ENCODE measurements at places on chromosomes 7 and 10.

DNA sequence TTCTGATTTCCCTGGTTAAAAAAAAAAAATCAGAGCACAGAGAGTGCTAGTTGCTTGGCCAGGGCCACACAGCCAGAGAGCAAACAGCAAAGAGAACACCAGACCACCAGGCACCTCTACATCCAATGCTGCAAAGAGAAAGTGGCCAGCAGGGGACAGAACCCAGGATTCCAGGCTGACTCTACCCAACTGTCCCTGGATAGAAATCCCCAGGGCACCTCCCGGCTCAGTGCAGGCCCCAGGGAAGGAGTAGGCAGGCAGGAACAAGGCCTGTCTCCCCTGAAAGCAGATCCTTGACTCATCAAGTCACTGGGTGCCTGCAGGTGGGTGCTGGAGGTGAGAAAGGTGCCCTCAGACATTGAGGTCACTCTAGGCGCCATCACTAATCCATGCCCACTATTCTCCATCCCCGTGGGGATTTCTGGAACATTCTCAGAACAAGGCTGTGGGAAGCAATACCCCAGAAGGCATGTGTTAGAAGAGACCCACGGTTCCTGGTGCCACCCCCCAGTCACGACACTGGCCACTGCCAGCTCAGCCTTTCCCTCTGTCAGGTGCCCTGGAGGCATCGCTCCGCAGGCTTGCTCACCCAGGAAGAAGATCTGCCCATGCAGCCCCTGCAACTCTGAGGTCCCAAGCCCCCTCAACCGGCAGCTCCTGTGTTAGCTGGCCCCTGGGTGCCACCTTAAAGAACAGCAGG, 154.8 kb downstream of the GRID1 start:
- no peak for DNase-seq

DNA sequence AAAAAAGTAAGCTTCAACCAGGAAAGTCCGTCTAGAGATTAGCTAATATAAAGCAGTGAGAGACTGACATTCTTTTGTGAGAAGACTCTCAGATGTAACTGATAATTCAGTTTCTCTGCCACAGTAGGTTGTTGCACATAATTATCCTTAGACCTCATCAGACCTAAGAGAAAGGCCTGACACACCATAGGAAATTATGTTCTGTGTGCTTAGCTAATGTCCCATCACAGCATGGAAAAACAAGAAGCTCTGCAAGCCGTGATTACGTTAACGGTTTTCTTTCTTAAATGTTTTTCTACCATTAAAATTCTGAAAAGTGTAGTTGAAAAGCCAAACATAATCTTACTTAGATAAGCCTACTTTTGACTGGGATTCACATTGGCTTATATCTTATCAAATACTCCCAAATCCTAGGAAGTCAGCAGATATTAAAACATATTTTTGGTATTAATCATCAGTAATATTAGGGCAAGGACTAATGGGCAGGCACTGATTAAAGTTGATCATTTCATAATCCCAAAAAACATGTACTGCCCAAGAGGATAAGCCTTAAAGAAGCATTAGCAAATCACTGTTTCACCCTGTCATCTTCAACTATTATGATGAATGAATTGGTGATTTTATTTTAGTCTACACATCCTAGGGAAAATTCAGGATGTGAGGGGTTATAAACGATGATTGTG, 5.2 kb downstream of the CSTF2T start:
- DNase-seq: no peak

DNA sequence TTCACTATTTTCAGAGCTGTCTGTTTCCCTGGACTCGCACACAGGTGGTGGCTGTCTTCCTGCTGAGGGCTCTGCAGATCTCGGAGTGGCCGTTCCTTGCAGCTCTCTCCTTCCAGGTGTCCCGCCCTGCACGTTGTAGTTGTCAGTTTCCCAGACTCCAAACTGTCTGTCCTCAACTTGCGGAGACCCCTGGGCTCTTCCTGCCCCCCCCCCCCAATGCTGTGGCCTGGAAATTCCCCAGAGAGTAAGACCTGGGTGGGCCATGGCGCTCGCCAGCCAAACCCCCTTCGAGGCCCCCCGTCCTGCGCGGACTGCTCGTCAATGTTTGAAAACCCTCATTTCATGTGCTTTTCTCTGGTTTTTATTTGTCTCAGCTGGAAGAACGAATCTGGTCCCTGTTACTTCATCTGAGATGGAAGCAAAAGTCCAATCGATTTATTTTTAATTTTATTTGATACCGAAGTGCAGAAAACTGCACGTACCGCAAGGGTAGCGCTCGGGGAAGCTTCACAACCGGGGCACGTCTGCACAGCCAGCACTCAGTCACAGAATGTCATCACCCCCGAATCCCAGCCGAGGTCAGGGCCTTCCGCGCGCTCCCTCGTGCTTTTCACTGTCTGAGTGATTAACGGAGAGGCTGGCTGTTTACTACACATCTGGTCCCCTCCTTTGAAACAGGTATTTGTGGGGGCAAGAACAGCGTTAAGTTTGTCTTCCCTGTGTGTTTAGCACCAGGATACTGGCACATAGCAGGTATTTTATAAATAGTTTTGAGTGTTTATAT, 46.4 kb upstream of the NKX6-2 start:
- DNase-seq: no peak

DNA sequence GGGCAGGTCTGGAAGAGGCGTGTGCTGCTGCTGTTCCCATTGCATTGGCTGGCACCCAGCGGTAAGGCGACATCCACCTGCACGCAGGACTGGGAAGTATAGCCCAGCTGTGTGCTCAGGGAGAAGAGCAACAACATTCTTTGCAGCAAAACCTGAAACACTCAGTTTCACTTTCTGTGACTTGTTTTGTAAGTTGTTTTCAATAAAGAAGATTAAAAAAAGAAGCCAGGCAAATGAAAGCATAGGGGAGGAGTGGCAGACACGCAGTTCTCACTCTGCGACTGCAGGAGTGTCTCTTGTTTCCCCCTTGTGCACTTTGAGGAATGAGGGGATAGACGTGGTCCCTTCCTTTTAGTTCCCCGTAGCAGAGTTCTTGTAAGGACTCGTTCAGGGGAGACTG, 5.8 kb downstream of the FBH1 start:
- DNase-seq: no peak

DNA sequence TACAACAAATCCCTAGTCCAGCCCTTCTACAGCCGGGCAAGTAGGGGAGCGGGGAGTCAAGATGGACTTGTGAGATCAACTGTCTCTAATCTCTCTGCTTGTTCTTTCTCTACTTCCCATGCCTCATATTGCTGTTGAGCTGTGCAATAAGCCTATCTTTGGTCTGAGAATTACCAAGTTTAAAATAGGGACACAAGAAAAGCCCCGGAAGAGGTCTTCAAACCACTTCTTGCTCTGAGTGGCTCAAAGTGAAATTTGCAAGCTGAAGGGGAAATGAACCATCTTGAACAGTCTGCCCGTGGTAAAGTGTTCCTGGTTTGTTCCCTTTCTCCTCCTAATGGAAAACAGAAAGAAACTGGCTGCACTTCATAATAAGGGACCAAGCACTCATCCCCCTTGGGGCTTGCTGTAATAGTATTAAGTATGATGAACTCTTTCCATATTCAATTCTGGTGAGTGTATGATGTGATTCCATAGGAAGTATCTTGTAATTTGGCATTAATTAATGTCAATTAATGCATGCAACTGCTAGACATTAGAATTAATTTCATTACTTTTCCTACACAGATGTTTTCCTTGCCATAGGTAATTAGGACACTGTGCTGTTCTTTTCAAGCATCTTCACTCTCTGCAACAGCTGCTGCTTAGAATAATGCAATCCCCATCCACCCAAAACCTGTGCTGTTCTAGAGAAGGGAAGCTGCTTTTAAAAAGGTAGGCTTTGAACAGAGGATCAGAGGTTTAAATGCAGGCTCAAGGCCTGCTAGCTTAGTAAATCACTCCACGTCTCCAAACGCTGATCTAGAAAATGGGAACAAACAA, 449.6 kb downstream of the SORCS1 start:
- no peak for DNase-seq

- no peak for DNase-seq
Observed at GRCh38 chr7:98826811-98827231, 43.0 kb downstream of the TMEM130 start.

- DNase-seq: no peak
Observed at GRCh38 chr10:125002423-125003145, 60.7 kb downstream of the ZRANB1 start.

DNA sequence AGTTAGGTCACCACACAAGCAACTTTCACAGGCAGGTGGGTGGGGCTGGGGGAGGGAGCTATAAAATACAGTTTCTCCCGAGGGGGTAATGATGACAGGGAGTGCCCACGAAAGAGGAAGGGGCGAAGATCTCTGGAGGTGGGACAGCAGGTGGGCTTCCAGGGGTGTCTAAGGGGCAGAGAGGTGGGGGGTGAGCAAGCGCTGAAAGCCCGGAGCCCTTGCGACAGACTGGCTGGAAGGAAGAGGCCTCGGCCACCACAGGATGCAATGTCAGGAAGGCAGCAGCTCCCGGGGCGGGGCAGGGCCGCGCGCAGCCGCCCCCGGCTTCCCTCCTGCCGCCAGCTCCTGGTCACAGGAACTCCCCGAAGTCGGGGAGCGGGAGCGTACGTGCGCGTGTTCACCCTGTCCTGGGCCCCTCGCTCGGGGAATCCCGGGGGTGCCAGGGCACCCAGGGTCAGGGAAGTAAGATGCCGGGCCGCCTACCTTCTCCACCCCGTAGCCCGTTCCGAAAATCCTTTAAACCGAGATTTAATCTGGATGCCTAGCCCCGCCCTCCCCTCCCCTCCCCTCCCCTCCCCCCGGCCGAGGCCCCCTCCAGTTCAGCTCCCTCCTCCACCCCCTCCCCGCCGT, 105.2 kb upstream of the PPIF start:
- DNase-seq: peak; percentile 45

DNA sequence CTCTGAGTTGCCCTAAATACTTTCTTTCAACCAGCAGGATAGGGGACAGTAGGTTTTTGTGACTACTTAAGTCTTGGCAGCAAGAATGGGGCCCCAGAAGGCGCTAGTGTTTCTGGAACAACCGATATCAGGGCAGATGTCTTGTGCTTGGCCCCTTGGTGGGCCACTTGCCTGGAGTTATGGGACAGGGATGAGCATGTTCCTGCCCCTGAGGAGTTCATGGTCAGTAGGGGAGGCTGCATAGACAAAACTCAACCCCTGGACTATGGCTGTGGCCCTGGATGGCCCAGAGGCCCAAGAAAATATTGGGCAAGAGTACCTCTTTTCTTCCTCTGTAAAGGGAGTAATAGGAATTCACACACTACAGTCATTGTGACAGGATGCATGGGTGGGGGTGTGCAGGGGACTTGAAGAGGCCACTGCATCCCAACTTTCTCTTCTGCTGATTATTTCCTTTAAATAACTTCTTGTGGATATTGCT, 57.7 kb upstream of the IGFBP3 start:
- peak; percentile 22 for DNase-seq

- no peak for DNase-seq
Observed at GRCh38 chr10:91034494-91035159, 113.7 kb upstream of the ANKRD1 start.

DNA sequence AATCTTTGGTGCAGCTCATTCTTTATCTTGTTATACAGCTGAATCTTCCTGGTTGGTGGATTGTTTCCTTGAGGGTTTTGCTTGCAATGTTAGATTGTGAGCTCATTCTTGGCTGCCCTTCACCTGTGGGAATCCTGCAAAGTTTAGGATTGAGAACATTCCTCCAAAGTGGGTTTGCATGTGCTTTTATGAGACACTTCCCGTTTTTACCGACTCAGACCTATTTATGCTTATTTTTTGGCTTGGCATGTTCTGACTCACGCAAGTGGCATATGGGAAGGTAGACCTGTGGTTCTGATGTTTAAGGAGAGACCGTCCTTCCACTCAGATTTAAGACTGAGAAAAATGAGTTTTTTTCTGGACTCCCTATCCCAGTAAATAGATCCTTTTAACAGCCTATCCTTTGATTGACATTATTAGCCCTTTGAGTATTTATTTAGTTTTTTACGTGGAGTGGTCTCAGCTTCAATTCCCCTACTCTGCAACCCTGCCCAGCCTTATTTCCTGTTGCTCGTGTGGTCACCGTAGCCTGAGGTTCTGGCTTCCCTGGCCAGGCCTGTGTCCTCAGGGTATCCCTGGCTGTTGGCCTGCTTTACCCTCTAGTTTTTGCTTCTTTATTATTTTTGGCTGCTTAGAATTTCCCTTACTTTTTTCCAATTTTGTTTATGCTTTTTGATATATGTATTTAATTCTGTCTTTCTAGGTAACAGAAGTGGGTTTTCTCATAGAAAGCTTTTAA, 13.4 kb upstream of the PRF1 start:
- no peak for DNase-seq

- DNase-seq: no peak
Observed at GRCh38 chr7:77655356-77655755, 40.9 kb upstream of the RSBN1L start.

DNA sequence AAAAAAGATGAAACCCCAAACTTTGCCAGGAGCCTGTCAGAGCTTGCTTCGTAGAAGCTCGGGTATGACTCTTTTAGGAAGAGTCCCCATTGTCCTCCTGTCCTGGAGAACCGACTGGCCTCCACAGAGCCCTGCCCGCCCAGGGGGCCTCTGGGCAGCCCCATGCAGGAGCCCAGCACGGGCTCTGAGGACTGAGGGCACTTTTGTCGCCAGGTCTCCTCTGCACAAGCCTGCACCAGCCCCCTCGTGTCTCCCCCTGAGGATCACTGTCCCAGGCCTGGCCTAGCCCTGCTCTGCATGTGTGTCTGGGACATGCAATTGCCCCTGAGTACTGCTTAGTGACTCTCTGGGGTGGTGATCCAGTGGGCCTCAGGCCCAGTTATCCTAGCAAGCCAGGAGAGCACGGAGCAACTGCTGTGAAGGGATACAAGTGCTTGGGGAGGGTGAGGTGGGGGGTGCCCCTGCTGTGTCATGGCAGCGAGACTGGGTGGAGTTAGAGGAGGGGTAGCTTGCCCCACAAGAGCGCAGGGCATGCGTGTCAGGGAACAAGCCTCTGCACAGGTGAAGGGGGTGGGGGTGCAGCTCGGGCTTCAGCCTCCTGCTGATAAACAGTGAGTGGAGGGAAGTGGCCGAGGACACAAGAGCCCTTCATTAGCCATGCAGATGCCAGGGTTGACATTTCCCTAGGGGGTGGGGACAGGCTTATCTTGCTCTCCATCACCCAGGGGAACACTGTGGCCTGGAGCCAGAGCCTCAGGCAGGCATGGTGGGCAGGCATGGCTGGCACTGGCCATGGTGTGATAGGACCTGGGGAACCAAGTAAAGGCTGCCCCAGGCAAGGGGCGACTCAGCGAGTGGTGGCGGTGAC, 143.4 kb downstream of the C10orf105 start:
- no peak for DNase-seq

- no peak for DNase-seq
Observed at GRCh38 chr7:47026780-47027361, 555.0 kb downstream of the TNS3 start.

DNA sequence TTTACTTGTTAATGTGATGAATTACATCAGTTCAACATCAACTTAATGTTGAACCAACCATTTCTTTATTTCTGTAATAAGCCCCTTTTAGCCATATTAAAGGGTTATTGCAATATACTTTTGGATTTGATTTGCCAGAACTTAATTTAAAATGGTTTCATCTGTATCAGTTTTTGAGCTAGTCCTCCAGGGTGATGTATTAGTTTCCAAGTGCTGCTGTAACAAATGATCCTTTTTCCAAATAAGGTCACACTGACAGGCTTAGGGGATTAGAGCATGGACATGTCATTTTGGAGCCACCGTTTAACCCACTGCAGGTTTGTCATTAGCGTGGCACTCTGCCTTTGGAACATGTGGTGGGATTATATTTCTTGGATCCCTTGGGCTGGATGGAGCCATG, 244.8 kb upstream of the PLPP4 start:
- DNase-seq: no peak

Data from cardiac muscle cell (in vitro differentiated cells and primary cell).